ENCODE measurements at places on chromosomes 3 and 15.

- DNase-seq: no peak
These were observed 60.4 kb downstream of the CCNL1 start for GRCh38 chr3:157099326-157100095.

DNA sequence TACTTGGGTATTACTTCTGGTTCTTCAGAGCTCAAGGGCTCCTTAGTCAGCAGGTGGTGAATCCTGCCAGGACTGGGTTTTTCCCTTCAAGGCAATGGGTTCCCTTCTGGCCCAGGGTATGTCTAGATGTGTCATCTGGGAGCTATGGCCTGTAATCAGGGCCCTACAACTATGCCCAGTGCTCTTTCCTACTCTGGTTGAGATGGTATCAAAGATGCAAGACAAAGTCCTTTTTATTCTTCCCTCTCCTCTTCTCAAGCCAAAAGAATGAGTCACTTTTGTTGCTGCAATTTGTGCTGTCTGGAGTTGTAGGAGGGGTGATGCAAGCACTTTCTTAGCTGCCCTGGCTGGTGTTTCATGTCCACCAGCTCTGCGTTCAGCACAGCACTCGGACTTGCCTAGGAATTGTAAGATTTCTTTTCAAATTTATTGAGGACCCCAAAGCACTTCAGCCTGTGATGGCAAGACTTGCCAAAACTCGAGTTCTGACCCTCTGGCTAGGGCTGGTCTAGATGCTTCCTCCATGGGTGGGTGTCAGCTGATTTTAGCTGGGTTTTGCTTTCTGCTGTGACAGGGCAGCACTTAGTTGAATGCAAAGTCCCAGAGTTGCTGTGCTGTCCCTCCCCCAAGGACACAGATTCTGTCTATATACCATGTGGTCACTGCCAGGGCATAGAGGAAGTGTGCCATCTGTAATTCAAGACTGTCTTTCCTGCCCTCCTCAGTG lies 129.2 kb upstream of the CBLB start:
- DNase-seq: no peak

- no peak for DNase-seq
These were observed 84.6 kb upstream of the WDR72 start for GRCh38 chr15:53843869-53844569.

DNA sequence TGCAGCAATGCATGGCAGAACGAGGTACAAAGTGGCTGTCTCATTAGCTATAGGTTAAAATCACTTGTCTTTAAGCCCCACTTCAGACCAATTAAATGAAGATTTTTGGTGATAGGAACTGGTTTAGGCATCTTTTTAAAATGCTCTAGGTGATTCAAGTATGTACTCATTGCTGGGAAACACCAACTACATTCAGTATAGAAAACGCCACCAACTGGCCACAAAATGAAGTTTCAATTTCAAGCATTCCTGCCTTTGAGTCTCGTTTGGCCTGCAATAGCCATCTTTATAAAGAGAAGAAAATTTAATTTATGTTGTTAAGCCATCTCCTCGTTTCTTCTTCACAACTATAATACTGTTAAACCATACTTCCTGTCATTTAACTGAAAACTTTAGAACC lies 587.9 kb downstream of the GBE1 start:
- DNase-seq: no peak

DNA sequence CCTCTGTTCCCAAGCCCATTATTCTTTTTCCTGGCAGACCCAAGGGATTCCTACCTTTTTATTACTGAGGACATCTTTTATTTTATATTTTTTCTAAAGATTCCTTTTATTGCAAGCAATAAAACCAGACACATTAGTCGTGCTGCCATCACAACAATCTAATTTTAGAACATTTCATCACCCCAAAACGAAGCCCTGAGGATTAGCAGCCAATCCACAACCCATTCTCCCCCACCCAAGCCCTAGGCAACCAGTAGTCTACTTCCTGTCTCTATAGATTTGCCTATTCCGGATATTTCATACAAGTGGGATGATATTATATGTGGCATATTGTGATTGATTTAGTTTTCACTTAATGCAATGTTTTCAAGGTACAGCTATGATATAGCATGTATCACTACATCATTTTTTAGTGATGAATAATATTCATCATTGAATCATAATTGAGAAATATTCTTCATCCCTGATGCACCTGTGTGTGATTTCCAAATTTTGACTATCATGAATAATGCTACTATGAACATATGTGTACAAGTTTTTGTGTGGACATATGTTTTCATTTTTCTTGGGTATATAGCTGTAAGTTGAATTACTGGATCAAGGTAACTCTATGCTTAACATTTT lies 65.7 kb downstream of the IL1RAP start:
- no peak for DNase-seq

DNA sequence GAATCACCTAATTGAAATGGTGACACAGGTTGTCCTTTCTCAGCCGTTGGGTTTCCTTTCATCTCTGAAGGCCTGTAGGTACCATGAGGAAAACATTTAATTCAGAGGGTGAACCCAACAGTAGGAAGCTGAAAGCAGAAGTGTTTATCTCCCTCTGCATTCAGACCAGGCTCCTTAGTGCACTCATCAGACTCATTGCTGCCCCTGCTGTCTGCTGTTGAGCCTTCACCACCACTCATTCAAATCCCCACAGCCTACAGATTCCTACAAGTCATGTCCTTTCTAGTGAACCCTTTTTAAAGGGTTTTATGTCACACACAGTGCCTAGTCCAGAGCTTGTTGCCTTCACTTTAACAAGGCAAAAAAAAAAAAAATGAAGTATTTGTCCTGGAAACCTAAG lies 13.4 kb downstream of the WDR48 start:
- no peak for DNase-seq

DNA sequence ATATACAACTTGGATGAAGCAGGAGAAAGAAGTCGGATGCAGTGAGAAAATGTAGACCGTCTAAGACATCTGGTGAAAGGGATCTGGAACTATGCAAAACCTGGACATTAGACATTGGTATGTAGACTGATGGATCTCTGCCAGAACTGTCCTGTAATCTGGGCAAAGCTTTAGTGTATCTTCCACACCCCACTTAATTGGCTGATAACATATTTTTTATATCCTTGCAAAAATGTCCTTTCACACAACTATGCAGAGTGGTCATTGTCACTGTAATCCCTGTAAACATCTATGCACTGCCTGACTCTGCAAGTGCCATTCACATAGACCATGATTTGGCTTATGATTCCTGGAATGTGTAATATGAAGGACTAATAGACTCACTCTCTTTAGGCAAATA lies 163.1 kb downstream of the TUSC7 start:
- DNase-seq: no peak

DNA sequence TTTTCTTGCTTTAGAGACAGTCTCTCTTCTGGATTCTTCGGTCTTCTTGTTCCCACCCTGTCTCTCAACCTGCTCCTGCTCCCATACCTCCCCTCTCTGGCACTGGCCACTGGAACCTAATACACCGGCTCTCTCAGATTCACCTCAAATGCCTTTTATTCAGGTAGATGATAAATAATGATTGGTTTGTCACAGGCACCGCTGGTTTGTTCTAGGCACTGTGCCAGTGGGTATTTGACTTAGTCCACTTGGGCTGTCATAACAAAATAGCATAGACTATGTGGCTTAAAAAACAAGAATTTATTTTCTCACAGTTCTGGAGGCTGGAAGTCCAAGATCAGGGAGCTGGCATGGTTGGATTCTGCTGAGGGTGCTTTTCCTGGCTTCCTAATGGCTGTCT lies 278.2 kb upstream of the STT3B start:
- peak; percentile 30 for DNase-seq

DNA sequence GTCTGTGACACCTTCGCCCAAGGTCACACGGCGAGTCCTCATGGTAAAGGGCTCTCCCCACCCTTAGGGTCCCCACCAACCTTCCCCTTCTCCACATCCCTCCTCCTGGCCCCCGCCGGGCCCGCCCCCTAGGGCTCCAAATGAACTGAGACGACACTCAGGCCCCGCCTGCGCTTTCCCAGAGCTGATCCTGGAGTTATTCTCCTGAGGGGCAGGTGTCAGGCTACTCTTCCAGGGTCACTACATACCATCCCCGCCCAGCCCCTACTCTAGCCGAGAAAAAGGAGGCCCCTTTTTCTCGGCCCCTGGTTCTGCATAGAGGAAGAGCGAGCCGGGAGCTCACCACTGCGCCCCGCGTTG lies 292 bp downstream of the USP4 start:
- no peak for DNase-seq

GRCh38 chr15:56222302-56222701 lies 21.4 kb downstream of the RFX7 start:
- no peak for DNase-seq

DNA sequence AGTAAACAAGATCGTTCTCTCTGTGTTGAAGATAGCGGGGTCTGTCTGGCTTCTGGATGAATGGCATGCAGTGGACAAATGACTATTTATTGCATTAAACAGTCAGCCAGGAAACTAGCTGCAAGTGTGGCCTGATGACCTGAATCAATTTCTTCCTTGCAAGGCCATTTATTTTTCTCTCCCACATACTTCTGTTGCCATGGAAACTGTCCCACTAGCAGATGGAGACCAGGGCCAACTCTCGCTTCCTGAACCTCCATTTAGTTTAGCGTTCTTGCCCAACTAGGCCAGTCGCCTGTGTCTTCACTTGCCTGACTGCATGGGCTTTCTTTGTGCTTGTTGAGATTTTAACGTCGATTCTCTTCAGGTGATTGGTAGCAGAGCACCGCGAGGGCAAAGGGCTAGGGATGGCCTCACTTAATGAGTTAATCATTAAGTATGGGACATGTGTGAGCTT lies 27.6 kb downstream of the LMCD1 start:
- no peak for DNase-seq

- no peak for DNase-seq
These were observed 112.1 kb downstream of the RSL24D1 start for GRCh38 chr15:55084673-55085072.

DNA sequence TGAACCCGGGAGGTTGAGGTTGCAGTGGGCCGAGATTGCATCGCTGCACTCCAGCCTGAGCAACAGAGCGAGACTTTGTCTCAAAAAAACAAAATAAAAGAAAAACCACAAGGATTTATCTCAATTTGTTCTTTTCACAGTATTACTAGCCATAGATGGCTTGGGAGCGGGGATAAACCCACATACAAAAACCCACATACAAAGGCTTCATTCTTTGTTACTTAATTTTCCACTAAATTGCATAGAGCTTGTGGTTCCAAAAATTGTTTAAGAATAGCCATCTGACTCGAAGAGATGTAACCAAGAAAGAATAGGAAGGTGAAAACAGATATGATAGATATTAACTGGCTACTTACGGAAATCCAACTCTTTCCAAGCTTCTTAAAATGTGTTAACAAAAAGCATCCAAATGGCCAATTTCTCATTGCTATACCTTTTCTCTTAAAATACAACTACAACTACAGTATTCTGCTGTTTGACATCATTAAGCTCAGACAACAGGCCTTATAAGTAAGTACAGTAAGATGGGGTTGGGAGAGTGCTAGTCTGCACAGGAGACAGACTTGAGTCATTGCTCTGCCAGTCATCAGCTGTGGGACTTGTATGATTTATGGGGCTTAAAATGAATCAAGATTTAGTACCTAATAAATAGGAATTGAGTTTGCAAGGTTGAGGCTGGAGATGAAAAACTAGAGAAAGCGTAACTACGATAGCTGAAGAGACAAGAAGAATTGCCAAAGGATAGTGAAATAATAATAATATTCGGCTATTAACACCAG lies 96.6 kb upstream of the PLXND1 start:
- DNase-seq: no peak

DNA sequence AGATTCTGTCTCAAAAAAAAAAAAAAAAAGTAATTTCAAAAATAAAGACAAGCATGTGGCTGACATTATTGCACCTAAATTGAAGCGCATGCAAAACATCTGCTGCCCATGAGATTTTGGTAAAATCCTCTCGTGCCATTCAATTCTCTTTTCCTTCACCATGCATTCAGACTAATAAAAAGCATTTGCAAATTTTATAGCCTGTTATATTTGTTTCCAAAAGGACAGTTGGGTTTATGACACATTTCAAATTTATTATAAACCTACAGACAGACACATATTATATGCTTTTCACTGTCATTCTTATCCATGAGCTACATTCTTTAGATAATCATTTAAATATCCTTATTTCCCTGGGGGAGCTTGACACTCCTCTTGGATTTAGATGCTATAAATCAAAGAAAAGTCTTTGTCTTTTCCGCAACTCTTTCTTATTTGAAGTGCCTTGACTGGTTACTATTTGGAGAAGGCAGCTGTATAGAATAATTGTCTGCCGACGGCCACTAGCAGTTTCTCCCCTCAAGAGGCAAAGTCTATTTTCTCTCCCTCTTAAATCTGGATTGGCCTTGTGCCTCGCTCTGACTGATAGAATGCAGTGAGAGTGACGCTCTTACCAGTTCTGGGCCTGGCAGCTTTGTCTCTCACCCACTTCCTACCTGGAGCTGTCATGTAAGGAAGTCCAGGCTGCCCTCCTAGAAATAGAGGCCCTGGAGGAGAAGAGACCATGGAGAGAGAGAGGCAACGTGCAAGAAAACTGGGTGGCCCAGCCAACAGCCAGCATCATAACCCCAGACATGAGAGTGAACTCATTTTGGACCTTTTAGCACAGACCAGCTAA lies 6.8 kb upstream of the LRIG1 start:
- no peak for DNase-seq

GRCh38 chr3:128482666-128483656 lies 10.0 kb downstream of the GATA2 start:
- DNase-seq: no peak

DNA sequence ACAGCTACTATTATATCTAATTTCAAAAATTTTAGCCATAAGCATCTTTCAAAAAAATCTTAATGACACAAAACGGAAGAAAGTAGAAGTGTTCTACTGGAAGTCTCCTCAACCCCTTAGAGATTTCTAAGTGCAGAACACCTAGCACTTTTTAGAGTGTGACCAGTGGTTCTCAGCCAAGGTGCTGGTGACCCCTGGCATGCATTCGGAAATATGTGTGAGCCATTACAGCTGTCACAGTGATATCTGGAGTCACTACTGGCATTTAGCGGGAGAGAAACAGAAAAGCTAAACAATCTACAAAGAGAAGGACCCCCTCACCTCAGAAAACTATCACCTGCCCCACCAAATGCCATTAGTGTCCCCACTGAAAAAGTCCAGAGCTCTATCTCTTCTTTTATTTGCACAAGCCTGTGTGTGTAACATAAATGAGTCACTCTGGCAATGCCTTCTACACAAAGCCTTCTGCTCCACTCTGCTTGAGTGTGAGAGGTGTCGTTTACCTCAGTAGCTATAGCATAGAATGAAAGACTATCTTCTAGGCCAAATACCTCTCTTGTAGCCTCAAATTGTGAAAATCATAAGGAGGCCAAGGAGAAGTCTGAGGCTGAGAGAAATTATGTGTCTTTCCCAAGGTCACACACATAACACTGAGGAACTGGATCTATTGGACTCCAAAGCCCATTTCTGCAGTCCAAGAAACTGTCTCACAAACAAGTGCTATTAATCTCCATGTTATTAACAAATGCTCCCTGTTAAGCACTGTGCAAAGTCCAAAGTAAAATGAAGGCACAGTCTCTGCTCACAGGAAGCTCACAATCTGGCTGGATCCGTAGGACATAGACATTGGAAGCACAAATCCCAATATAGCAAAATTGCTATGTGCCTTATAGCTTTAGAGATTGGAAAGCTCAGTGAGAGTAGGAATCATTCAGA lies 28.5 kb upstream of the KCNMB2 start:
- DNase-seq: no peak

Measured in NCI-H2081 treated with DMSO at 0.1 percent for 48 hours (cell line).